ENCODE measurements at places on chromosomes 3 and 15. TPM values are rescaled to one million over a fixed set of nuclear protein-coding genes. Genes with fewer than 3 reads are reported as not detected.

The SERINC4 gene
- 0.36 TPM for total RNA-seq

The GABRR3 gene
- total RNA-seq = not detected

The CHRNA5 gene
- total RNA-seq = 8.1 TPM

The DAZL gene
- not detected for total RNA-seq

The PLSCR5 gene
- total RNA-seq = not detected

The GRIP2 gene
- total RNA-seq = 11.2 TPM

The ITIH1 gene
- total RNA-seq = 14.1 TPM

The LRRN1 gene
- total RNA-seq = 208 TPM

The SLC51A gene
- 0.62 TPM for total RNA-seq

The PLCH1 gene
- total RNA-seq = 14.2 TPM

The SKOR1 gene
- 0.75 TPM for total RNA-seq

The CA12 gene
- total RNA-seq = 0.58 TPM

The GHRL gene
- total RNA-seq = 45.8 TPM

The MESD gene
- total RNA-seq = 39.2 TPM

GRCh38 chr3:53531749-53532148 is 37.3 kb downstream of the CACNA1D start:
- no peak for DNase-seq

DNA sequence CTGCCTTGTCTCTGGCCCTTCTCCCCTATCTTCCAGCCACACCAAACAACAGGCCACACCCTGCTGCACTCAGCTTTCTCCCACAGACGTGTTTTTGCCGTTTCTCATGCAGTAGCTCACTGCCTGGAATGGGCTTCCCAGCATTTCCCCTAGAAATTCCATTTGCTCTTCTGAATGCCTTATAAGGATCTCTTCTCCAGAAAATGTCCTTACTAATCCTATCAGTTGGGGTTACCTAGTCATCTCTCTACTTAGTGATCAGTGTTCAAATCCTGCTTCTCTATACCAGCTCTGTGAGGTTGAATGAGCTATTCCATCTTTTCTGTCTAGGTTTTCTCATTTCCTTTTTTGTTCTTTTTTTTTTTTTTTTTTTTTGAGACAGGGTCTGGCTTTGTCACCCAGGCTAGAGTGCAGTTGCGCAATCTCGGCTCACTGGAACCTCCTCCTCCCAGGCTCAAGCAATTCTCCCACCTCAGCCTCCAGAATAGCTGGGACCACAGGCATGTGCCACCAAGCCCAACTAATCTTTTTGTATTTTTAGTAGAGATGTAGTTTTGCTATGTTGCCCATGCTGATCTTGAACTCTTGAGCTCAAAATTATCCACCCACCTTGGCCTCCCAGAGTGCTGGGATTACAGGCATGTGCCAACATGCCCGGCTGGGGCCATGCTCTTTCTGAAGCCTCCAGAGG is 98.2 kb upstream of the CHD2 start:
- DNase-seq = no peak

DNA sequence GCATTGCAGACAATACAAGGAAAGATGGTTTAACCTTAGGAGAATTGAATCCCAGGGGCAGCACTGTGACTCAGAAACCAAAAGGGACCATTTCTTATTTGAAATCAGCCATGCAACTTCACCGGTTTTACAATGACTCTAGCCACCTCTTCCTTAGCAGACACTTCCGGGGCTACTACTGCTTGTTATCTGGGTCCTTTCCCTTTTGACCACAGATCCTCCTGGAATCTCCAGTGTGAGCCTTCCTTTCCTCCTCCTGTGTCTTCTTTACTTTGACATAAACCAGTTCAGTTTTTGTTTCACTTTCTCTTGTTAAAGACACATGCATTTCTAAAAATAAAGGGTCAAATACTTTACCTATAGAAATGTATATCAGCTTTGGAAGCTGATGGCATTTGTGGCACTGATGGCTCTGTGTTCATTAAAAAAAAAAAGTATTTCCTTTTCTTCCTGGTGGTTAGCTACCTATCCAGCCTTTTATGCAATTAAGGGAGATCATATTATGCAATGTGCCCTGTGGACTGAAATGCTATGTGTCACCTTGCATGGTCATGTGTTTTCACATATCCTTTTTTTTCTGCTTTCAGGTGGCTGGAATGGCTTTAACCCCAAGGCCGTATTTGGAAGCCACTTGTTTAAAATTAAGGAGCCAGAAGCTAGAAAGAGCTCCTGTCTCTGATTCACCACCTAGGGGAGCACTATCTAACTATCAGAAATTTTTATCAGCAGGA is 296.2 kb downstream of the CHL1 start:
- no peak for DNase-seq

DNA sequence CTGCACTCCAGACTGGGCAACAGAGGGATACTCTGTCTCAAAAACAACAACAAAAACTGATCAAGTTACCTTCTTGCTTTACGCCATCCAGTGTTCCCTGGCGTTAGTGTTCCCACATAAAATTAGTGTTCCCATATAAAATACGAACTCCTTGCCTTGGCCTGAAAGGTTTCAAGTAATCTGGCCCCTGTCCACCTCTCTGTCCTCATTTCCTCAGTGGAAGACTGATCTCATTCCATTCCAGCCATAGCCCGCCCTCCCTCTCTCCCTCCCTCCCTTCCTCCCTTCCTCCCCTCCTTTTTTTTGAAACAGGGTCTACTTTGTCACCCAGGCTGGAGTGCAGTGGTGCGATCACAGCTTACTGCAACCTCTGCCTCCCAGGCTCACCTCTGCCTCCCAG is 2.8 kb upstream of the CAND2 start:
- no peak for DNase-seq

GRCh38 chr15:65641768-65642475 is 20.2 kb downstream of the SLC24A1 start:
- no peak for DNase-seq

- DNase-seq = no peak
Measured at GRCh38 chr15:101264911-101265641, 12.2 kb downstream of the SELENOS start.

DNA sequence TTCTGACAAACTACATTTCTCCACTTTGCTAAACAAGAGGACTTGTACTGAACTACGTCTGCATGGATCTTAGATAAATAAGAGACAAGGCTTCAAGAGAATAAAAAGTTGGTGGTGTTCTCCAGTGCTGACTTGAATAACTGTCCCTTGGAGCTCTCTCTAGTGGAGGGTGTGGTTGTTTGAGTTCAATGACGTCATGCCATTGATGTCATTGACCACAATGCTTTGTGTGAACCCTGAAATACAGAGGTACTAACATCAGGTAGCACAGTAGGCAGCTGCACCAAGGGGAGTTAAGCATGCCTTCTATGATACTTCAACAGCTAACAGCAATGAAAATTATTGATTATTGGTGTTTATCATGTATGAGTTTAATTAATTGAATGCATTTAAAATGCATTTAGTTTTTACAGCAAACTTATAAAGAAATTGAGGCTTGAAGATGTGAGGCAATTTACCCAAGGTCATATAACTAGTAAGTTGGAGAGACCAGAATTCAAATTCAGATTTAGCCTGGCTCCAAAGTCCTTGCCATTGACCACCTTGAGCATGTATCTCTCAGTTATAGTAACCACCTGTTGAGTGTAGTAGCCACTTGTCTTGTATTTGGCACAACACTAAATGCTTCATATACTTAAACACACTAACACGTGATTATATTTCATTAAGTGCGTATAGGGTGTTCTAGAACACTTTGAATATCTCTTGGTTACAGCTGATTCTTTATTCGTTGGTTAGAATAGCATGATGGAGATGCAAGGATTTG is 126.0 kb upstream of the ANKRD28 start:
- DNase-seq = no peak

DNA sequence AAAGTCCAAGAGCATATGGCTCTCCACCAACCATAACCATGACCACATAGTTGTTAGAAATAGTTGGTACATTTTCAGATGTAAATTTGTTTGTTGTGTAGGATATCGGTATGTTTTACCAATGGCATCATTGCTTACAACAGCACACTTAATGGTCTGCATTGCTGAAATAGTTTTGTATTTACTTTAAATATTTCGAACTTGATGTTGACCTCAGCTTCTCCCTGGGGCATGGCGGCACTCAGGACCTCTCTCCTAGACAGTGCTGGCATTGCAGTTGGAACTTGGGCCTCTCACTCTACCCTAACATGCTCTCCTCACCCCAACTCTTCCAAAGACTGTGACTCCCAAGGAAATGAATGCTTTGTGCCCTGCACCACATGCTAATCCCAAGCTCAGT is 5.0 kb downstream of the SLC22A13 start:
- no peak for DNase-seq

GRCh38 chr15:25670621-25671020 is 192.5 kb downstream of the ATP10A start:
- DNase-seq = no peak

DNA sequence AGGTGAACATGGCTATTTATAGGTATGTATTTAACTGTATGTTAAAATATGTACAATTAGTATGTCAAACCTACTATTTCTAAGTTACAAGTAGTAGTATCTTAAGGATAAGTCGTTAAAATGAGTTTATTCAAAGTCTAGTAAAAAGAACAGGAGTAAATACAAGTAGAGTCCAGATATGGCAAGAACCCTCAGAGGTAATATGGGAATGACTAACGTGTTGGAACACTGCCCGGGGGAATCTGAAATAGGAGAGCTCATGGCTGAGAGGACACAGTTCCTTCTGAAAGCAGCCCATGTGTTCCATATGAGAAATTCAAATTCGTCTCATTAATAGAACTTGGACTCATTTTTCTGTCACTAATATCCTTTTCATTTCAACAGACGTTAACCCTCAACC is 158.8 kb downstream of the CLSTN2 start:
- no peak for DNase-seq

DNA sequence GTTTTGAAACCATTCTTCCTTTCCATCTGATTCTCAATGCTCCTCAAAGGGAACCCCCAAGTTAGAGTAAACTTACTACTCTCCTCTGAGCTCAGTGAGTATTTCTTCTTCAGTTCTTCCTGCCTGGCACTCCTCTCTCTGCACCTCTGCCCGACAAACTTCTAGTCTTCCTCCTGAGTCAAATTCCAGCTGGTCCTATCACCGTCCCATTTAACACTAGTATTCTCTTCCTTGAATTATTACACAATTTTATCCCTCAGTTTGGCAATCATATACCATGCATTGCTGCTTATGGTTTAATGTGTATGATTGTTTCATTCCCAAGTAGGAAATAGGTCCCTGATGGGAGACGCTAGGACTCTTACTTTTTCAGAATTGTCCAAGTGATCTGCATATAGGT is 279.7 kb downstream of the MECOM start:
- DNase-seq = no peak

DNA sequence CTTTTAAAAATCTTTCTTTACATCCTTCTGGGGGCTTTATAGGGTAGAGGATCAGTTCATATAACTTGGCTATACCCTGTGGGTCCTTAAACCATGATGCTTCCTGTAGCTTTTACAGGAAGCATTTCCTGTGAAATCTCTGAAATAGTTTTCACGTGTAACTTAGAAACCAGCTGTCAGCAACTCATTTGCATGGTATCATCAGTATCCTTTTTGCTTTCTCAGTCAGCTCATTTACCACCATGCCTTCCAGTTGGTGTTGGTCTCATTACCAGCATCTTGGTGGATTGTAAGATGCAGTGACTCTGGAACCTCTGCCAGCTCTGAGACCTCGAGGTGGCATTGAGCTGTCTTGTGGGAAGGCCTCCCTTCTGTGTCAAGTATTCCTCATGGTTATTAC is 96.7 kb upstream of the MYZAP start:
- no peak for DNase-seq

GRCh38 chr15:90376789-90377188 is 11.3 kb upstream of the IQGAP1 start:
- DNase-seq = no peak

DNA sequence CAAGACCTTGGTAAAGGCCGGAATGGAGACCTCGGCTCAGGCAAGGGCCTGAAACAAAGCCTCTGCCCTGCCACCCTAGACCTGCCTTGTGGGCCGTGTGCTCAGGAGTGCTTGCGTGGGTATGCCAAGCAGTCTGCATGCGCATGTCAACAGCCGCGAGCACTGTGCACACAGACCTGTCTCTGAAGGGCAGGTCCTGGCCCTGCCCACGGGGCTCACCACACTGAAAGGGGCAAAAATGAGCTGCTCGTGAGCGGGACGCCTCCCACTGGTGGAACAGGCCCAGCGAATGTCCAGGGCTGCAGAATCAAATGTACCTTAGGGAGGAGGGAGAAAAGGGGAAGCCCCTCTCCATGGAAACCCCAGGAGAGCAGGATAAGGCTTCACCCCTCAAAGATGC is 44.3 kb upstream of the FGD5 start:
- no peak for DNase-seq

DNA sequence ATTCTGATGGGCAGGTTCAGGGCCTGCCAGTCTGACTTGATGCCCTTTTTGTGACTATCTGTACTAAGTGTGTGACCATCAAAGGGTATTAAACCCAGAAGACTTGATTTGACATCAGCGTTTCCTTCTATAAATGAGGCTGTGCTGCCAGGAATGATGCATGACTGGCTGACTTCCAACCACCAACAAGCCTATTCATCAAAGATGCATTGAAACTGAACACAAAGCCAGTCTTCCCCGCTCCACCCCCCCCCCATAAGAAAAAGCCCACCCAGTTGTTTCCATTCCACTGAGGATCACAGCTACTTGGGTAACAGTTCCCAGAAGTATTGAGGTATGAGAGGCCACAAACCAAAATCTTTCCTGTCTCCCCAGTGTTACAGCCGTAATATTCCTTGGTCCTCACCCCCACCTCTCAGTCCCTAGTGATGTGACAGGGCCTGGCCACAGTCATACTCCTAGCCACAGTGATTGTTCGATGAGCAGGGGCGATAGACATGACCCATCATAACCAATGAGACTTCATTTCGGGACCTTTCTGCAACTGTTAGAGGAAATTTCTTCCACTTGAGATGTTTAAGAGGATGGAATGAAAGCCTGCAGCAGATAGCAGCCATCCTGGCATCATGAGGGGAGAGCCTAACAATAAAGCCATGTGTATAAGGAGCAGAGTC is 22.6 kb downstream of the SH3BP5 start:
- DNase-seq = no peak

GRCh38 chr15:100809151-100809550 is 70.5 kb upstream of the ALDH1A3 start:
- no peak for DNase-seq

GRCh38 chr3:52143616-52144015 is 10.6 kb downstream of the POC1A start:
- DNase-seq = no peak

DNA sequence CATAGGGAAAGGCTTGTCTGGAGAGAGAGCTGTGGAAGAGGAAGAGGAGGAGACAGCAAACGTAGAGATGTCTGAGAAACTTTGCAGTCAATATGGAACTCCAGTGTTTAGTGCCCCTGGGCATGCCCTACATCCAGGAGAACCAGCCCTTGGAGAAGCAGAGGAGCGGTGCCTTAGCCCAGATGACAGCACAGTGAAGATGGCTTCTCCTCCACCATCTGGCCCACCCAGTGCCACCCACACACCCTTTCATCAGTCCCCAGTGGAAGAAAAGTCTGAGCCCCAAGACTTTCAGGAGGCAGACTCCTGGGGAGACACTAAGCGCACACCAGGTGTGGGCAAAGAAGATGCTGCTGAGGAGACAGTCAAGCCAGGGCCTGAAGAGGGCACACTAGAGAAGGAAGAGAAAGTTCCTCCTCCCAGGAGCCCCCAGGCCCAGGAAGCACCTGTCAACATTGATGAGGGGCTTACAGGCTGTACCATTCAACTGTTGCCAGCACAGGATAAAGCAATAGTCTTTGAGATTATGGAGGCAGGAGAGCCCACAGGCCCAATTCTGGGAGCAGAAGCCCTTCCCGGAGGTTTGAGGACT is 6.9 kb downstream of the MAP1A start:
- DNase-seq = no peak

Data from progenitor cell of endocrine pancreas (in vitro differentiated cells).